ENCODE measurements at places on chromosomes 5 and 9.

DNA sequence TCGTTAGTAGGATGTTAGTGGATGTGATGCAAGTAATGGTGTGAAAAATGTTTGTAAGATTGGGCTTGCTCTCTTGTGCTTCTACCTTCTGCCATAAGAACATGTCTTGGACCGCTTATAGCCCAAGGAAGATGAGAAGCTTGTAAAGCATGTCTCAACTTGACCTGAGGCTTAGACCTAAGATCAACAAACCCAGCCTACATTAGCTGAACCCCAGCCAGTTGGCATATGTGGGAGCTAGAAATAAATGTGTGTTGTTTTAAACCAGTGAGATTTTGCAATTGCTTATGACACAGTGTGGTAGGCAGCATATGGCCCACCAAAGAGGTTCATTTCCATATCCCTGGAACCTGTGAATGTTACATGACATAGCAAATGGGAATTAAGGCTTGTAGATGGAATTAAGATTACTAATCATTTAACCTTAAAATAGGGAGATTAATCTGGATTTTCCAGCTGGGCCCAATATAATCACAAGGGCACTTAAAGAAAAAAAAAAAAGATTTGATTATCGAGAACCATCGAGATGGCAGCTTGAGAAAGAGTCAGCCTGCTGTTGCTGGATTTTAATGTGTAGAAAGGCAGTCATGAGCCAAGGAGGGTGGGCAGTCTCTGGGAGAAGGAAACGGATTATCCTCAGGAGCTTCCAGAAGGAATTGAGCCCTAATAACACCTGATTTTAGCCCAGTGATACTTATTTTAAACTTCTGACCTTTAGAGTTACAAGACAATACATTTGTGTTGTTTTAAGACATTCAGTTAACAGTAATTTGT is 27.3 kb upstream of the EDIL3 start:
- H3K36me3 ChIP-seq = no peaks in the 10 kb centered on the region
- no peaks in the 10 kb centered on the region for H3K4me1 ChIP-seq
- no peak overlapping the region for H3K4me3 ChIP-seq
- no peak overlapping the region for H3K27ac ChIP-seq
- DNase-seq = no peak

GRCh38 chr5:133108481-133108921 is 56.7 kb downstream of the HSPA4 start:
- H3K4me1 ChIP-seq = peaks cover 3% of the 10 kb centered on the region
- no peak overlapping the region for H3K4me3 ChIP-seq
- H3K27ac ChIP-seq = no peak overlapping the region
- DNase-seq = no peak
- no peaks in the 10 kb centered on the region for H3K27me3 ChIP-seq

- H3K36me3 ChIP-seq = no peaks in the 10 kb centered on the region
- no peak overlapping the region for H3K4me3 ChIP-seq
- H3K4me1 ChIP-seq = no peaks in the 10 kb centered on the region
Measured at GRCh38 chr5:150078802-150079689, 7.3 kb downstream of the CSF1R start.

DNA sequence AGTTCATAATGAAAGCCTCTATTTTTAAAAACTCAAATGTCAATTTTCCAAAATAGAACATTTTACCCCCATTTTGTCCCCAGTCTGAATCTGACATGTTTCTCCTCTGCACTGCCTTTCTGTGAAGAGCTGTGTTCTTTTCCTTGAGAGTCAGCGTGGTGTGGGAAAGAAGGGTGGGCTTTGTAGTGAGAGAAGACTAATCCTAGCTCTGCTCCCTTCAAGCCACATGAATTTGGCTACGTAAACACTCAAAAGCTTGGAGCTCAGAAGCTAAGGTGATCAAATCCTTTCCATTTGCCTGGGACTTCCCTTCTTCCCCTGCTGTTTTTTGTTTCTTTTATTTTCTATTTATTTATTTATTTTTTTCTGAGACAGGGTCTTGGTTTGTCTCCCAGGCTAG is 598.5 kb downstream of the TLR4 start:
- H3K4me1 ChIP-seq = no peaks in the 10 kb centered on the region
- H3K27me3 ChIP-seq = no peaks in the 10 kb centered on the region
- no peaks in the 10 kb centered on the region for H3K36me3 ChIP-seq
- DNase-seq = no peak
- no peak overlapping the region for H3K4me3 ChIP-seq
- no peak overlapping the region for H3K27ac ChIP-seq

DNA sequence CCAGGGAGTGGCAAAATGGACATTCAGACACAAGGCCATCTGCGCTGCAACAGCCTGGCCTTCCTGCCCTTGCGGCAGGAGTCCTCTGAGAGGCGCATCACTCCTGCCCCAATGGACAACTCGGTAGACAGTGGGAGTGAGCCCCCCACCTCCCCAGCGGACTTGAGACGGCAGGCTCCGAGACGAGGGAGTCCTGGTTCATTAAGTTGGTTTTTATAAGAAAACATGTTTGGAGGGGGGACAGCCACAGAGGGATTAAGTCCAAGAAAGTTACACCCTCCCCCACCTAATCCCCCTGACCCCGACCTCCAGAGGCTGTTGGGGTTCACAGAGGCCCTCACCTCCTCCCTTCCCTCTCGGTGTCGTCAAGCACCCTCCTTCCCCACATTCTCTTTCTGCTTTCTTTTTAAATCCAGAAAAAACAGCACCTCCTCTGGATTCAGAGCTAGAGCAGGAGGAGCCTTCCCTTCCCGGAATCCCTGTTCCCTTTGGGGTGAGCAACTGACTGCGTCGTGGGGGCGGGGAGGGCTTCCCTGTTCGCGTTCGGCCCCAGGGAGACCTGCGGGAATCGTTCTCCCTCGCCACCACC is 1.8 kb upstream of the EGR1 start:
- H3K4me1 ChIP-seq = peaks cover 12% of the 10 kb centered on the region
- no peaks in the 10 kb centered on the region for H3K36me3 ChIP-seq
- DNase-seq = peak; percentile 41
- peak overlapping the region; percentile 87 for H3K4me3 ChIP-seq
- peak overlapping the region; percentile 95 for H3K27ac ChIP-seq

DNA sequence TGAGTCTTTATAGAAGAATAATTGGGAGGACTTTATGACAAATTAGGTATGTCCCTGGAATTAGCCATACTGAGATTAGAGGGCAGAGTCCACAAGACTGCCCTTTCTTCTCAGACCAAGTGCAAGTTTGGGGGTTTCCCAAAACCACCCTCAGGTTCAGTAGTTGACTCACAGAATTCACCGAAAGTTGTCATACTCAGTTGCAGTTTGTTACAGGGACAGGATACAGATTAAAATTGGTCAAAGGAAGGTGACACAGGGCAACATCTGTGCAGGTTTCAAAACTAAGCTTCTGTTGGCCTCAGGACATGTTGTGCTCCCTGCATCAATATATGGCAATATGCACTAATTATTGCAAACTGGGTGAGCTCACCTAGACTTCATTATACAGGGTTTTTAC is 3.8 kb downstream of the RANBP17 start:
- H3K4me1 ChIP-seq = peaks cover 5% of the 10 kb centered on the region
- DNase-seq = no peak
- H3K27ac ChIP-seq = no peak overlapping the region

- no peak overlapping the region for H3K27ac ChIP-seq
- peaks cover 4% of the 10 kb centered on the region for H3K36me3 ChIP-seq
- H3K4me1 ChIP-seq = no peaks in the 10 kb centered on the region
- DNase-seq = no peak
Measured at GRCh38 chr9:116674210-116674980, 12.7 kb upstream of the TRIM32 start.

GRCh38 chr9:113530022-113530635 is 66.6 kb downstream of the RGS3 start:
- H3K36me3 ChIP-seq = no peaks in the 10 kb centered on the region
- no peak overlapping the region for H3K4me3 ChIP-seq
- no peak overlapping the region for H3K27ac ChIP-seq
- DNase-seq = no peak

- no peak for DNase-seq
- H3K27ac ChIP-seq = no peak overlapping the region
- no peak overlapping the region for H3K4me3 ChIP-seq
- H3K27me3 ChIP-seq = no peaks in the 10 kb centered on the region
- H3K36me3 ChIP-seq = no peaks in the 10 kb centered on the region
Measured at GRCh38 chr9:13295556-13295955, 16.1 kb upstream of the MPDZ start.

GRCh38 chr9:74735761-74736160 is 152.0 kb downstream of the TRPM6 start:
- no peak overlapping the region for H3K4me3 ChIP-seq
- no peak for DNase-seq
- H3K4me1 ChIP-seq = no peaks in the 10 kb centered on the region
- H3K27ac ChIP-seq = no peak overlapping the region
- H3K27me3 ChIP-seq = no peaks in the 10 kb centered on the region

DNA sequence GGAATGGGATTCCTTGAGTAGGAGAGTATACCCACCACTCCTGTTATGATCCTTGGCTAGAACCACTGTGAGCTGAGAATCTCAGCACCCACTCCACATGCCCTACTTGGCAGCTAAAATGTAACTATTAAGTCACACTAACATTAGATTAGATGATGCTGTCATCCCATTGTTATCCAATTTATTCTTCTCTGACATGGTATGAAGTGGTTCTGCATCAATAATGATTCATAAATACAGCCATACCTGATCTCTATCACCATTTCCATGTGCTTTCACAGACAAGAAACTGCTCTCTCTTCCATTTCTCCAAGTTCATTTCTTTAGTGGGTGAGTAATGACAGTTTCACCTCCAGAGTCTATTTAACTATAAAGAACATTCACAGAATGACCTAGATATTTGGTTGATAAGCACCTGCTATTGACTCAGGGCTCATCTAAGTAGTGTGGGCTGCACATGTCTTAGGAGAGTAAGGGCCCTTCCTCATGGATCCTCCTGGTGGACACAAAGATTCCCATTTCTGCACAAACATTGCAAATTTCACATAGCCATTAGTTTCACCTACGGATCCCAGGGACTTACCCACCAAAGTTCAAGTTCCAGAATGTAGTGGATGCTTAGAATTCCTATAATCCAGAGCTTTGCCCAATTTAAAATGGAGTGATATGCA is 187.9 kb downstream of the EBF1 start:
- no peak for DNase-seq
- no peaks in the 10 kb centered on the region for H3K27me3 ChIP-seq
- no peaks in the 10 kb centered on the region for H3K36me3 ChIP-seq
- no peaks in the 10 kb centered on the region for H3K4me1 ChIP-seq
- H3K4me3 ChIP-seq = no peak overlapping the region

- no peak overlapping the region for H3K4me3 ChIP-seq
- no peak for DNase-seq
- H3K36me3 ChIP-seq = no peaks in the 10 kb centered on the region
- no peaks in the 10 kb centered on the region for H3K27me3 ChIP-seq
- no peak overlapping the region for H3K27ac ChIP-seq
Measured at GRCh38 chr5:138626333-138626944, 51.2 kb upstream of the HSPA9 start.

- no peaks in the 10 kb centered on the region for H3K4me1 ChIP-seq
- DNase-seq = no peak
- H3K27ac ChIP-seq = no peak overlapping the region
- H3K27me3 ChIP-seq = no peaks in the 10 kb centered on the region
Measured at GRCh38 chr5:82551192-82551591, 273.0 kb upstream of the RPS23 start.

DNA sequence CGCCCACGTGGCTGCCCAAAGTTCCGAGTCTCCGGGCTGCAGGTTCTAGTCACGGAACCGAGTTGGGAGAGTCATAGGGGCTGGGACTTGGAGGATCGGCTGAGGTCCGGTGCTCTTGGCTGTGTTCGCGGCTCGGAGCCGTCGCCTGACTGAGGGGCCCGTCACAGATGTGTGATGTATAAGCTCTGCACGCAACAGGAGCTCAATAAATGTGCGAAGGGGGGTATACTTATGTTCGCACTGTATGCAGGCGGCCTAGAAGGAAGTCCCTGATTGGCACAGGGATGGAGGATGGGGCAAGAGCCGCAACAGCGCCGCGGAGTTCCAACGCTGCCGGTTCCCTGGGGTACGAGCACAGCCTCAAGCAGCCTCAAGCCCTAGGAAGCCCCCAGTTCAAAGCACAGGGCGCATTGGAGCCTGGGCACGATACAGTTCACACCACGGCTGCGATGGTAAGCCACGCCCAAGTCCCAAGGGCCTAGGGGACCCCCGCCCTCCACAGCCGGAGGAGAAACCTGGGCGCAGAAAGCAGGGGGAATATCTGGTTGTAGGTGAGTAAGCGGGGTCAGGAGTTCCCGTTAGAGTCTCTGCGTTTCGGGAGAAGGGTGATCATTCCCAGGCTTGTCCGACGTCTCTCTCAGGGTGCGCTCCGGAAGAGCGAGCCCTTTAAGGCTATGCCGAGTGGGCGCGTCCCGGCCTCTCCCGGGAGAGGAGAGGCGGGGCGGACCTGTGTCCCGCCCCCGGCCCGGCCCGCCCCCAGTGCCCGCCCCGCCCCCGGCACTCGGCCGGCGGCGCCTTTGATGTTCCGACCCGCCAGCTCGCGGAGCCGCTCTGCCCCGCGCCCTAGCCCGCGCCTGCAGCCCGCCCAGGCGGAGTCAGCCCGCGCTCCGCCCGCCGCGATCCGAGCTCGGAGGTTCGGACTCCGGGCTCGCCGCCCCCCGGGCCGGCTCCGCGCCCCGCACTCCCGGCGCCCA is at the start of gene TCF7:
Gene TCF7, plus strand, starts transcription at position 780 of the 974 bp plus-strand sequence. CDS start 226 bp downstream, outside the sequence.
- no peaks in the 10 kb centered on the region for H3K36me3 ChIP-seq
- peak within 1 kb of the TSS; percentile 72 for H3K4me3 ChIP-seq
- H3K4me1 ChIP-seq = peaks cover 6% of the 10 kb centered on the region
- peaks cover 27% of the 10 kb centered on the region for H3K27me3 ChIP-seq
- H3K27ac ChIP-seq = peak within 1 kb of the TSS; percentile 49
- peak; percentile 86 for DNase-seq

All from transverse colon (tissue), 4 donors.